ENCODE measurements at places on chromosomes 7 and 10. TPM values are rescaled to one million over a fixed set of nuclear protein-coding genes. Genes with fewer than 3 reads are reported as not detected.

MEIG1 gene
- not detected for total RNA-seq

KRIT1 gene
- 57.9 TPM for total RNA-seq

DBNL gene
- total RNA-seq, result 106 TPM

NYAP1 gene
- total RNA-seq, result 1.7 TPM

VIPR2 gene
- 71.0 TPM for total RNA-seq

LIPK gene
- total RNA-seq, result not detected

ASB15 gene
- not detected for total RNA-seq

ACSM6 gene
- total RNA-seq, result not detected

DNA sequence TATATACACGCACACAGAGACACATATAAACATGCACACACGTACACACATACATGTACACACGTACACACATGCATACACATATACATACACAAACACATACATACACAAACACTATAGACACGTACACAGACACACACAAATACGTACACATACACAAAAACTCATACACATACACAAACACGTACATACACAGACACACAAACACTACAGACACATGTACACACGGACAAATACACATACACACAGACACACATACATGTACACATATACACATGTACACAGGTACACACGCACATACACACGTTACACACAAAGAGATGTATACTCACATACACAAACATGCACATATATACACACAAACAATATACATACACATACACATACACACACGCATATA is 35.2 kb upstream of the GTF2IRD1 start:
- no peak for DNase-seq

- DNase-seq, result no peak
Observed at GRCh38 chr10:4532976-4533375, 293.0 kb upstream of the AKR1E2 start.

DNA sequence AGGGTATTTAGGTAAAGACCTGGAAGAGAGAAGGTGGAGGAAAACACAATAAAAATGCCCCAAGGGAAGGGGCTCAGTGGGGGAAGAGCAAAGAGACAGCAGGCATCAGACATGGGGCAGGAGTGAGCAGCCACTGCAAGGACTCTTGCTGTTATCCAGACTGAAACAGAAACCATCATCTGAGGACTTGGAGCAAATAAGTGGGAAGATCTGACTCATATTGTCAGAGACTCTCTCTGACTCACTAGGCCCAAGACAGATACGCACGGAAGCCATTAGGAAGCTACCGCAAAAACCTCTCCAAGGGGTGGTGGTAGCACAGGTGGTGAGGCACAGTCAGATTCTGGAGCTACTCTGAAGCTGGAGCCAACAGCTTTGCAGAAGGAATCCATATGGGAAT is 110.7 kb downstream of the RNF32 start:
- no peak for DNase-seq

- no peak for DNase-seq
Observed at GRCh38 chr10:122252805-122253204, 18.3 kb upstream of the BTBD16 start.

- DNase-seq, result no peak
Observed at GRCh38 chr7:41261080-41261479, 441.8 kb downstream of the INHBA start.

- DNase-seq, result no peak
Observed at GRCh38 chr10:121886997-121887622, 40.7 kb downstream of the ATE1 start.

GRCh38 chr10:117987244-117987909 is 59.4 kb downstream of the RAB11FIP2 start:
- no peak for DNase-seq

DNA sequence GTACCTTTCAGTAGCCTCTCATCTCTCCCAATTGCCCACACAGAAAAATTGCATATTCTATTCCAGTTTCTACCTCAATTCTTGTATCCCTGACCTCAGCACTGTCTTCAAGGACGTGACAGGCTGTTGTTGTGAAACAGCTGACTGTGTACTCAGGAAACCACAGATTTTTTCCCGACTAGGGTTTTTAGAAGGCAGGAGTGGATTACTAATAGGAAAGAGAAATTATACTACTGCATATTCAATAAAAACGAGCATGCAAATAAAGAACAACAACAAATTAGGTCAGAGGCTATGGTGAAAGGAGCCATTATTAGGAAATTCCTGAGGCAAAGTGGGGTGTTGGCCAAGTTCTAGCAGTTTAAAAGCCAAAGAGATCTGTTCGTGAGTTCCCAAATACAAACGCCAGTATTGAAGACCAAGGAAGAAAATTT is 93.4 kb downstream of the DOCK4 start:
- no peak for DNase-seq

DNA sequence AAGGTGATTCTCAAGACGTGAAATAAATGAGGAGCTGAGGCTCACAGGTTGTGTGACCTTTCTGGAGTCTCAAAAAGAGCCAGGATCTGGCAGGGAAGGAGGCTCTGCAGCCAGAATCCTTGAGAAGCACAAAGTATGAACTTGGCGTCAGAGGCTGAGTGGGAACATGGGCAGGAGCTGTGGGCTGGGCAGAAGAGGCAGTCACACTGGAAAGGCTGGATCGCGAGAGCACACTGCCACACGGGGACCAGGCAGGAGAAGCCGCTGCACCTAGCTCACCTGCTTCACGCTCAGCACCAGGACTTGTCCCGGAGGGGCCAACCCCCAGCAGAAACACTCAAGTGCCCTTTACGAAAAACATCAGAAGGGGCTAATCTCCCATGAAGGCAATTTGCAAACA is 535.0 kb downstream of the TNS3 start:
- DNase-seq, result no peak

DNA sequence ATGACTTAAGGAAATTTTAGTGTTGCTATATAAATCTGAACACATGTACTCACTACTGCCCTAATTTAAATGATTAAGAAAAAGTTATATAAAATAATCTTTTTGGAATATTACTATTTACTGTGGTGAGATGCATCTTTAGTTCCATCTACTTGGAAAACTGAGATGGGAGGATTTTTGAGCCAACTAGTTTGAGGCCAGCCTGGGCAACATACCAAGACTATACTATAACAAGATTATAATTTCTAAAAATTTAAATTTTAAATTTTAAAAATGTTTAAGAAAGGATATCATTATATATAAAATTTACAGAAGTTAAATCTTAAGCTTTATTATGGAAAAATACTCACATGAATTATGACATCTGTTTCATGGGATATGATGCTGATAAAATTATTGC is 530.8 kb upstream of the IGFBP3 start:
- DNase-seq, result no peak

DNA sequence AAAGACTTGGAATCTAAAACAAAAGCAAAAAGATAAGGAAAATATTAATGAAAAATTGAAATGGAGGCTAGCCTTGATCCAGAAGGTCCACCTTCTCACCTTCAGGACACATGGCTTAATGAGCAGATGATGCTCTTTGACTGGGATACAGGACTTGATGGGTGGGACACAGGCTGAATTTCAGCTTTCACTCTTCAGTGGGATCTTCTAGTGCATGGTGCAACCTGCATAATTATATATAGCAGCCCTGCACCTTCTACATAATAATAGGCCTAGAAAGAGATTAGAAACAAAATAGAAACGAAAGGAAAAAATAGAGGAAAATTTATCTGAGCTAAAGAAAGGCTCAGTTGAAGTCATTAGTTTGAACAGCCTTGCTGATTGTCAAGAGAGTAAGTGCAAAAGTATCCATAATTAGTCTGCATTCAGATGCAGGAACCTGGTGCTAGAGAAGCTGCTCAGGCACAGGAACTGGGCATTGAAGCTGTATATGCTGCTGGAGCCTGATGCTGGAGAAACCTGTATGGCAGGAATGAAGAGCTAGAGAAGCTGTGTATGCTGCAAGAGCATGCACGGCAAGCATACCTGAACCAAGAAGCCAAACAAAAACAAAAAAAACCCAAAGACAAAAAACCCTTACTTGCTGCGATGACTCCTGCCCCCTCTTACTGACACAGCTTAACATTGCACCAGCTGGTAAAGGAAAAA is 19.4 kb downstream of the MKLN1 start:
- DNase-seq, result no peak

DNA sequence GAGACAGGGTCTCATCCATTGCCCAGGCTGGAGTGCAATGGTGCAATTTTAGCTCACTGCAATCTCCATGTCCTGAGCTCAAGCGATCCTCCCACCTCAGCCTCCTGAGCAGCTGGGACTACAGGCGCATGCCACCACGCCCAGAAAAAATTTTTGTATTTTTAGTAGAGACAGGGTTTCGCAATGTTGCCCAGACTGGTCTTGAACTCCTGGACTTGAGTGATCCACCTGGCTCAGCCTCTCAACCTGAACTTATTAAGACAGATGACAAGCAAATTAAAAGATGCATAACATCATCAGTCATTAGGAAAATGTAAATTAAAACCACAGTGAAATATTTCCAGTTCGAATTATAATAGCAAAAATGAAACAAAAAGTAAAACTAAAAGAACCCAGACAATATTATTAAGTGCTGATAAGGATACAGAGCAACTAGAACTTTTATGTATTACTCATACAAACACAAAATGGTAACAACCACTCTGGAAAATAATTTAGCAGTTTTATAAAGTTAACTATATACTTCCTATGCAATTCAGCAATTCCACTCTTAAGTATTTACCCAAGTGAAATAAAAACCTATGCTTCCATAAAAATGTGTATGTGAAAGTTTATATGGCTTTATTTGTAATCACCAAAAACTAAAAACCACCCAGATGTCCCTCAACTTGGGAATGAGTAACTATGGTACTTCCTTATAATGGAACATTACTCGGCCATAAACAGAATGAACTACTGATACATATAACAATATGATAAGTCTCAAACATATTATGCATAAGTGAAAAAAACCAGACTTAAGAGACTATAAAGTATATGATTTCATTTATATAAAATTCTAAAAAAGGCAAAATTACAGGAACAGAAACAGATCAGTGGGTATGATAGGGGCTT is 15.3 kb downstream of the ZFAND4 start:
- DNase-seq, result no peak

DNA sequence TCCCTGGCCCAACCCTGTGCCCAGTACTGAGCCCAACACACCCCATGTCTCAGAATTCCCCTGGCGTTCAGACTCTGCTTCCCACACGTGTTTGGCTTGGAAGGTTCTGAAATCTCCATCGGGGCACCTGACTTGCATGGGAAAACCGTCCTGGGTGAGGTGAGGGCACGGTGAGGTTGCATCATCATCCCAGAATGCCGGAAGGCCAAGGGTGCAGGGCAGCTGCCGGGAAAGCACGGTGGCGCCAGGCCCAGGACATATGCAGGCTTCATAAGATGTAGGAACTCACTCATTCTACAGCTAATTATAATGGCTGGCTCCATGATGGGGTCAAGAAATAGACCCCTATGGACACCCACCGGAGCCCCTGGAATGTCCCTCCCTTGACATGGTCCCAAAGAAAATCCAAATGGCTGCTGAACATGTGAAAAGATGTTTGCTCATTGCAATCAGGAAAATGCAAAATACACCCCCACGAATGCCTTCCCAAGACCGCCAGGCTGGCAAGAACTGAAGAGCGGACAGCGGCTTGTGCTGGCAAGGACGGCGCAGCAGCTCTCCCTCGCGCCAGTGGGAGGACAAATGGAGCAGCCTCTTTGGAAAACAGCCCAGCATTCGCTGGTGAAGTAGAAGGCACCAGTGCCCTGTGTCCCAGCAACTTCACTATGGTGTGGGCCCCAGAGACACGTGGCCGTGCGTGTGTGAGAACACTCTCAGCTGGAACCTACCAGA is 2.3 kb downstream of the KNDC1 start:
- DNase-seq, result peak; percentile 17

DNA sequence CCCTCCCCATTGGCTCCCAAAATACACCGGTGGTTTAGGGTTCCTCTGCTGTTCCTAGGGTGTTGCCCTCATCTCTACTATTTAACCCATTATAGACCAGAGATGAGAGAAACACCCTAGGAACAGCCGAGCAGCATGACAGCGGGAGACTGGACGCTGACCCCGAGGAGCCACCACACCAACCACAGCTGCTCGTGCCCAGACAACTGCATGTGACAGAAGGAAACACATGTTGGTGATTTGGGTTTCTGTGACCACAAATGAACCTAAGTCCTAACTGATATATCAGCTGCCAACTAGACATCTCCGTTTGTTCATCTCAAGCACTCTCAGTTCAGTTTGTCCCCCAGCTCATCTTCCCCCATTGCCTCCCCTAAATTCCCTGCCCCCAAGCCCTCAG is 13.4 kb downstream of the CFAP43 start:
- DNase-seq, result no peak

Measured in omental fat pad (tissue), 4 donors.